NCI-H2029 treated with DMSO at 0.1 percent for 48 hours (cell line): ENCODE measurements at places on chromosomes 2 and 18.
A peak's percentile ranks its signal among the peaks of the same experiment; 100 is the strongest.

DNA sequence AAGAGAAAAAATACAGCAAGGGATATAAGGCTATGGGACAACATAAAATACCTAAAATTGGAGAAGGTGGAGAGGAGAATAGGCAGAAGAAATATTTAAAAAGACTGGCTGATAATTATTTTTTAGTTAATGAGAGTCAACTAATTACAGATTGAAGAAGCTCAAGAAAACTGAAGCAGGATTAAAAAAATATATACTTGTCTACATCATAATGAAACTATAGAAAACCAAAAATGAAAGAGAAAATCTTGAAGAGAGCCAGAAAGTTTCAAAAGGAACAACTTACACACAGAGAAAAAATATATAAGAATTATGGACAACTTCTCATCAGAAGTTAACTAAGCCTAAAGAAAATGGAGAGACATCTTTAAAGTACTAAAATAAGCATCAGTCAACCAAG is 62.9 kb upstream of the APCDD1 start:
- DNase-seq: no peak

- no peak for DNase-seq
These were observed 335.3 kb downstream of the TNS1 start for GRCh38 chr2:217667512-217667911.

GRCh38 chr2:10236571-10237391 is 65.9 kb upstream of the HPCAL1 start:
- no peak for DNase-seq

DNA sequence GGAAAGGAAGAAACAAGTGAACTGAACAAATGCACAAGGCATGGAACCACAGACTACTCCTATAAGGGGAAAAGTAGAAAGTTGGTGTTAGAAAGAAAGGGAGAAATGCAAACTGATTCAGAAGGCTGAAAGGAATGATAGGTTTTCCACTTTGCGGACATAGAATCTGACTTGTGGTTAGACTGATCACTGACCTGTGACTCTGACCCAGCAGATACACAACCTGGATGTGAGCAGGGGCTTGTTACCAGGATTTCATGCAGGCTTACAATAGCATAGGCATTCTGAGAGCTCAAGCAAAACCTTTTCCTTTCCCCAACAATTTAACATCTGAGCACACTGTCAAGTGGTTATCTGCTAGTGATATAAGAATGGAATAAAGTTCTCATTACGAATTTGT is 237.0 kb upstream of the CDH20 start:
- no peak for DNase-seq

- DNase-seq: no peak
These were observed 144.2 kb downstream of the TPO start for GRCh38 chr2:1557467-1557820.

- no peak for DNase-seq
These were observed 402.9 kb downstream of the TNS1 start for GRCh38 chr2:217599906-217600305.

DNA sequence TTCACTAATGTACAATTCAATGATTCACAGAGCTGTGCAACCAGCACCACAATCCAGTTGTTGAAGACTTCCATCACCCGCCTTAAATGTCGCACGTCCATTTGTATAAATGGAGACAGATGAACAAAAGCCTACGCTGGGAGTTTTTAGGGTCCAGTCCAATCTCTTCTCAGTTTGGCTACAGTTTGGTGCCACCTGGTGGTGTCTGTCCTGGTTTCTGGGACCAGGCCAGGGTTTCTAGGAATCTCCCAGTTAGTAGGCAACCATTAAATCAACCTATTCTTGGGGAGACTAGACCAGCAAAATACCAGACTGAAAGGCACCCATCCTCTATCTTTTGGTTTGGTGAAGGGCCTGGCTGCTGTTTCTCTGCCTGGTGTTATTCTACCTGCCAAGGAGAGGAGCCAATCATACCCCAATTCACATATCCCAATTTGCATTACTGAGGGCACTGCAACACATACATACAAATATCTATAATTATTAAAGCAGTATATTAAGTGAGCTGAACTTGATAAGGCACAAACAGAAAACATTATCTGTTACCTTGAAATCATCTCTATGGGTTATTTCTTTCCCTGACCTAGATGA is 3.2 kb upstream of the DDX1 start:
- peak; percentile 7 for DNase-seq

- no peak for DNase-seq
These were observed at the start of gene SIX3 for GRCh38 chr2:44941551-44942234. TSS of gene SIX3 (plus strand) at chr2:44941702. CDS start at chr2:44942105, 403 bp downstream.

DNA sequence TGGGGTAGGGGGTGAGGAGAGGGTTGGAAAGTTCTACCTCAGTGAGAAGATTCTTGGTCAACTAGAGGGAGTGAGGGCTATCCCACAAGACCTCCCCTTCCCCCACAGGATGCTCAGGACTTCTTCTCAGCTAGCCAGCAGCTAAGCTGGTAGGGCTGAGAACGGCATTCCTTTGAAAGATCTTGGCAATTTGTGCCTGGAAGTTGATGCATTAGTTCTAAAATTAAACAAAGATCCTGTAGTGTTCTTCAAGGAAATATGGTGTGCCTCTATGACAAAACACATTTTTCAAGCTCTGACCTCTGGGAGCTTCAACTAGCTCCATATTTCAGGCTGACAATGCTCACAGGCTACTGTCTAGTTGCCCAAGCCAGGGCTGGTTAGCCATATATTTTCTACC is 2.3 kb downstream of the LYPD1 start:
- DNase-seq: no peak

DNA sequence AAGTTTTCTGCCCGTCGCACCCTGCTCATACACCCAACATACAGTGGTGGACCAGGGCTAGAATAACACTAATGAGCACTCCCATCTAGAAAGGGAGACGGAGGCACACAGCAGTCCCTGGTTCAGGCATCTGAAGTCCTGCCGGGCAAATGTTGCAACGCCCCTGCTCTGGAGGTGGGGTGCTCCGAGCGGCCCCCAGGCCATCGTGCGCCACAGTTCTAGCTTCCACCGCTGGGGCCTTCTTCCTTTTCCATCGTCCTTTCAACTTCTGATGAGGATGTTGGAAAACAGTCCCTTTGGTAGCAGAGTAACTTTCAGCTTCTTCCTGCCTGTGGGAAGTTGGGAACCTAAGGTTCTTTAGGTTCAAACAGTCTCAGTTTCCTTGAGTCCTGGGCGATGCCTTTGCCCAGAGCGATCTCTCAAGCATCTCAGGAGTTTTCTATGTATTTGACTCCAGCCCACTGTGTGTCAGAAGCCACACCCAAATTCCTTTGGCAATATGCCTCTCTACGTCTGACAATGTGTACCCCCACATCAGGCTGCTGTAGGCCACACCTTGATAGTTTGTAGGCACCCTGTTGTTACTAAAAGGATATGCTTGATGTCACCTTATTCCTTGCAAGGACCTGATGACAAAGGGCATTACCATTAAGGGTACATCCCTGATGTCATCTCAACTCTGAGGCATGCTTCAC is 258.8 kb downstream of the GLI2 start:
- DNase-seq: no peak

DNA sequence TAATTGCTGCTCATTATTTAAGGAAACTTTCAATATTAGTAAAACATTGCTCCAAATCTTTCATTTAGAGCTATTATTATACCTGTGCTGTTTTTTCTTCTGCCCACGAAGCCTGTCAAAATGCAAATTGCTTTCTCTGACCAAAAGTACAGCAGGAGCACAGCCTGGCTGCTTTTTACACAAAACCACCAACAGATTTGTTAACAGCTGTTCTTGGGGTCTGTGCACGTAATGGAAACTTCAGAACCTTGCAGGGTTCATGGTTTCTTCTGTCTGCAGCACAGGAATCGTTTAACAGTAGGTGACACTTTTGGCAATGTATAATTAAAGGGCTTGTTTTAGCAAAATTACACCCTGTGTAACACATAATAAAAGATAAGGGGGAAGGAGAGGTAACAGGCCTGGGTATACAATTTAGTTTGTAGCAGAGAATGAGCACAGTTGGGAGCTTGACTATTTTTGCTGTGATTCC is 447.3 kb downstream of the KCNJ3 start:
- DNase-seq: no peak

GRCh38 chr2:111905990-111906735 is 7.8 kb downstream of the MERTK start:
- no peak for DNase-seq

DNA sequence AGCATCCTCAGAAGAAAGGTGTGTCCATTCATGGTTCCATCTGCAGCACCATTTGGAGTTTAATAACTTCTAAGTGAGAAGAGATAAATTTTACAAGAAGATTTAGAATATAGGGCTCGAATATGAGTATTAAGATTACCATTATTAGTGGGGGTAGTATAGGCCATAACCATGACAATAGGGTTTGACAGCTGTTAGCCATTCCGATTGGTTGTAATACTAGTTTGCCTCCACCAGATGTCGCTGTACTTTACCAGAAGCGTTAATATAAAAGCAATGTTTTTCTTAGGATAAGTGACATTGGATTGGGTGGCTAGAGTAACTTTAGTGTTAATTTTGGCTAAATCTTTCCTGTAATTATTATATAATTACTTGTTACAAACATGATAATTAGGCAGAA is 107.5 kb upstream of the SRD5A2 start:
- DNase-seq: no peak

DNA sequence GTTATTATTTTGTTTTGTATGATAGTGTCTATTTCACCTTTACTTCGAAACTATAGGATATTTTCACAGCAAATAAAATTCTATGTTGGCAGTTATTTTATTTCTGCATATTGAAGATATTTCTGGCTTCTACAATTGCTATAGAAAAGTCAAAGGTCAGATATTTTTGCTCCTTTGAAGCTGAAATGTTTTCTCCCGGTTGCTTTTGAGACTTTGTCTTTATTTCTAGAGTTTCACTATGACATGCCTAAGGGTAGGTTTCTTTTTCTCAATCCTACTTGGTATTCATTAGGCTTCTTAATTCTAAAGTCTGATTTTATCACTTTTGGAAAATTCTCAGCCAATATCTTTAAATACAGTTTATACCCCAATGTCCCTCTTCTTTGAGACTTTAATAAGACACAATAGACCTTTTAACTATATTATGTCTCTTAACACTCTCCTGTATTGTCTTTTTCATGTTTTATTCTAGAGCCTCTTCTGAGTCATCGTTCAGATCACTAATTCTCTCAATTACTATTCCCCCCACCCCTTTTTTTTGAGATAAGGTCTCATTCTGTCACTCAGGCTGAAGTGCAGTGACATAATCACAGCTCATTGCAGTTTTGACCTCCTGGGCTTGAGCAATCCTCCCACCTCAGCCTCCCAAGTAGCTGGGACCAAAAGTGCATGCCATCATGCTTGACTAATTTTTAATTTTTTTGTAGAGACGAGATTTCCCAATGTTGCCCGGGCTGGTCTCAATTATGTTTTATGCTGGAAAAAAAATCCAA is 50.5 kb downstream of the USP37 start:
- DNase-seq: no peak

DNA sequence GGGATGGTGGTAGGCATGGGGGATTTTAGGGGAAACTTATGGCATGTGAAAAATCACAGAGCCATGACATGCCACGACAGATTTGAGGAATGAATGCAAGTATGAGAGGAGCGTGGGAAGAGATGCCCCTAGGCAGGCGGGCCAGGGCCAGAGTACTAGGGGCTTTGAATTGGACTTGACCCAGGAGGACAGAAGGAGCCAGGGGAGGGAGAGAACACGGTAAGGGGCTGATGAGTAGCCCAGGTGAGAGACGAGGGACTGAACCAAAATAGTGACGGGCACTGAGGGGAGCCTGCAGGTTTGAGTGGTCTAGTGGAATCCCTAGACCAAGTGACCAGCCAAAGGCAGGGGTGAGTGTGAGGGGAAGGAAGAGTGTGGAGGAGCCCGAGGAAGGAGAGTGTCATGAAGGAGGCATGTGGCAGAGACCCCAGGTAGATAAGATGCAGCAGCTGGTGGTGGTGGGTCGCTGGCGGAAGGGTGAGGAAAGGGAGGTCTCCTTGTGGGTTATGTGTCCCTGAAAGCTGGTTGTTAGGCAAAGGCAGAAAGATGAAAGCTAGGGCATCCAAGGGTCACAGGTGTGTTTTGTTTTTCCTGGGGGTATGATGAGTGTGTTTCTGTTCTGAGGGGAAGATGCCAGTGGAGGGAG is 48.7 kb downstream of the ZBTB7C start:
- no peak for DNase-seq

GRCh38 chr18:3455907-3456685 is 6.1 kb downstream of the TGIF1 start:
- no peak for DNase-seq
